Renal pelvis (tissue), 12 donors: ENCODE measurements at places on chromosomes 16 and 17.

- no peak for DNase-seq
Observed at GRCh38 chr17:59287452-59287851, 44.0 kb upstream of the YPEL2 start.

GRCh38 chr16:31356566-31357323, 1.8 kb downstream of the ITGAX start:
- DNase-seq = no peak

DNA sequence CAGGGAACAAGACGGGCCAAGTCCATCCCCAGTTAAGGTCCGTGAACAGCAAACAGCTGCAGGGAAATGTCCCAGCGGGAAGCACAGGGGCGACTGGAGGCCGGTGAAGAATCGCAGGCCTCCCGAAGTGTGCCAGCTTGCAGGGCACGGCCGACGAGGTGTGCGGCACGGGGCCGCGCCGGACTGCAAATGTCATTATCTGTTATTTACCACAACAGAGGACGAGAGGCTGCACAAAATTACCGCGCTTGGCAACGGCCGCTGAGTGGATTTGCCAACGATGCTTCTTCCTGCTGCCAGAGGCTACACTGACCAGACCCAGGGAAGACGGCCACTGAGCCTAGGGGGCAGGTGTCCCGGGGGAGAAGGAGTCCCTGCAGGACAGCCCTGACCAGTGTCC, 53.1 kb downstream of the RPH3AL start:
- no peak for DNase-seq

DNA sequence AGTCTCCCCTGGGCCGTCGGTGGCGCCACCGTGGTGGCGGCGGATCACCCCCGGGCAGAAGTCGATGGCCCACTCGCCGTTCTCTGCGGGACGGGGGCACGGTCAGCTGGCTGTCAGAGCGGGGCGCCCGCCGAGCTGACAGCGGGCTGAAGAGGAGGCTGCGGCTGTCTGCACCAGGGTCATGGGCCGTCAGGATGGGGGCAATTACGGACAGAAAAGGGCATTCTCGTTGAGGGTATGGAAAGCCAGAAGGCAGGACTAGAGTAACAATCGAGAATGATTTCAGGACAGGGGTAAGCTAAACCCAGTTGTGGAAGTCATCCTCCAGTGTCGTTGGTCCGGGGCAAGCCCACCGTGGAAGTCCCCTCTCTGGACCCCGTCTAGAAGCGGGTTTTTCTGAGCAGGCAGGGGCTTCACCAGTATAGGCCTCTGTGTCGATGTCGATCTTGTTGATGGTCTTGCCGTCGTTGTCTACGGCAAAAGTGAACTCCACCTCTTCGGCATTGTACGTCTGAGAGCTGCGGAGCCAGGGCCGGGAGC, 1.7 kb downstream of the CHRNE start:
- no peak for DNase-seq

GRCh38 chr17:58947824-58948223, 158.9 kb downstream of the TRIM37 start:
- DNase-seq = no peak

GRCh38 chr17:43880420-43880991, 26.8 kb downstream of the MPP2 start:
- DNase-seq = peak; percentile 72

- DNase-seq = no peak
Observed at GRCh38 chr17:7326186-7326585, 2.9 kb downstream of the NEURL4 start.

GRCh38 chr16:85137323-85138072, 25.2 kb upstream of the CIBAR2 start:
- peak; percentile 82 for DNase-seq

DNA sequence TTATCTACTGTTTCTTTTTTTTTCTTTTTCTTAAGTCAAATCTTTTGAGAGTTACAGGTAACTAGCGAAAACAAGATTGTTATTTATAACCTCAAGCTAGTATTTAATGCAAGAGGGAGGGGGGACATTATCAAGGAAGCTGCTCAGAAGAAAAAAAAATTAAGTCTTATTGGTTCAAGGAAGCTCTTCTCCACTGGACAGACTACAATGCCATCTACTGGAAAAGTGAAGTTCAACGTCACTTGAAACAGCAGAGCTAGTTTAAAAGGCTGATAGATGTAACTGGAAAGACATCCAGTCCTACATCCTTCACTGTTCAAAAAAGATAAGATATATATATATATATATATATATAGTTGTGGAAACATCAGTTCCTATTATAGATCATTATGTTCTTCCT, 418.0 kb upstream of the PSMD7 start:
- peak; percentile 62 for DNase-seq

GRCh38 chr17:63275971-63276745, 169.9 kb downstream of the CYB561 start:
- no peak for DNase-seq

DNA sequence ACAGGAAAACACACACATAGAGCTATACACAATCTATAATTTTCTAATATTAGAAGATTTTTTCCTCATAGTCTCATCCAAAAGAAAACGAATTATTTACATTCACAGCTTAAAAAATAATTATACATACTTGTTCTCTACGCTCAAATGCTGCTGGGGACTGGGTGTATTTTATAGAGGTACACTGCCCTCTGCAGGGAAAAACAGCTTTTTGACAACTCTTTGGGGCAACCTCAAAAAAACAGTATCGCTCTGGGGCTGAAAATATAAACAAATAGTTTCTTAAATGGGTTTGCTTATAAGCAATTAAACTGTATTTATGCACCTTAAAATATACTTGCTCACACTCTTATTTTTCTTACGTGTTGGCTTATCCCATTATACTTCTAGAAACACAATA, 261.8 kb upstream of the PSMD7 start:
- no peak for DNase-seq

GRCh38 chr17:49928837-49929475, 40.0 kb upstream of the DLX4 start:
- no peak for DNase-seq

DNA sequence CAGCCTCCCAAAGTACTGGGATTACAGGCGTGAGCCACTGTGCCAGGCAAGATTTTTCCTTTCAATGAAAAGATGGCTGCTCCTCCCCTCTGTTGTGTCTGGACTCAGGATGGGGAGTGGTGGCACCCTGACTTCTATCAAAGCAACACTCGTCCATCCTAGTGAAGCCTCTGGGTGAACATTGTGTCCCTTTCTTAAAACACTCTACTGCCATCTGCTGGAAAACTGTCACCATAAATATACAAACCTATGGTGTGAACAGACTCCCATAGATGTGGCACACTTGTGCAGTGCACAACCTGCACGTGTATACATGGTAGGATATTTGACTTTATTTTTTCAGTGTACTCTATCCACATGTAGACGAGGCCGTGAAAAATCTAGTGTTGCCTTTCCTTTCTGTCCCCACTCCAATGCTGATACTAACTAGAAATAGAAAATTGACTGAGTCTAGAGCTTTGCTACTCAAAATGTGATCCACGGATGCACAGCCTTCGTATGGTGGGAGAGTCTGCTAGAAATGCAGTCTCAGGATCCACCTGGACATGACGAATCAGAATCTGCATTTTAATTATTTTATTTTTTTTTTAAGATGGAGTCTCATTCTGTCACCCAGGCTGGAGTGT, 55.9 kb upstream of the PLCG2 start:
- peak; percentile 84 for DNase-seq

GRCh38 chr16:50747207-50747956, 5.5 kb downstream of the CYLD start:
- DNase-seq = peak; percentile 50

GRCh38 chr16:81384006-81384405, 60.6 kb upstream of the CMIP start:
- peak; percentile 29 for DNase-seq

DNA sequence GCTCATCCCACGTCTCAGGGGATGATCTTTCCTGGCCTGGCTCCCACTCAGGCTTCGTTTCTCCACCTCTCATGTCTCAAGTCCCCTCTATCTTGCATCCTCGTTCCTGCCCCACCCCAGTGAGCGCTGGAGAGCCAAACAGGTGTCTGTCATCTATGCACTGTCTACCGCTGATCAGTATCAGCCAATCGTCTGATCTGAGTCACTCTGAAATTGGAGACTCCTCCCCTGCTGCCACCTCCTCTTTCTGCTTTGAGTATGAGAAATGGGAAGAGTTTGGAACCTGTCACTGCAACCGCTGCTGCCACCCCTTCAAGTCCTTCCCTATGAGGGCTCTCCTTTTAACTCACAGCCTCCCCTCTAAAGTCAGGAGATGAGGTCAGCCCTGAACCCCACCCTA, 28.0 kb downstream of the FZD2 start:
- no peak for DNase-seq

DNA sequence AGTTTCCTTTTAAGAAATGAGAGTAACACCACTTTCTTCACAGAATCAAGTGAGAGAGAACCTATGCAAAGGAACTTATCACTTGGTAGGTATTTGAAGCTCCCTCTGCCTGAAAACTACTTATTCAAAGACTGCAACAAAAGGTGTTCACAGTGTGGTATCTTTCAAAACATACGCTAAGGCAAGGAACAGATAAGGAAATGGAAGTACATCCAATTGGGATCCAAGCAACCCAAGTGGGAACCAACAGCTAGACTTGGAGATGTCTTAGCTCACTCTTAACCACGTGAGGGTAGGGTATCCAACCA, 431 bp upstream of the PPM1E start:
- no peak for DNase-seq

GRCh38 chr17:82438401-82439193, 12.0 kb downstream of the CYBC1 start:
- DNase-seq = no peak

GRCh38 chr16:79286646-79287423, 313.7 kb downstream of the MAF start:
- DNase-seq = no peak

GRCh38 chr17:76277300-76278267, 12.4 kb downstream of the UBALD2 start:
- DNase-seq = no peak

DNA sequence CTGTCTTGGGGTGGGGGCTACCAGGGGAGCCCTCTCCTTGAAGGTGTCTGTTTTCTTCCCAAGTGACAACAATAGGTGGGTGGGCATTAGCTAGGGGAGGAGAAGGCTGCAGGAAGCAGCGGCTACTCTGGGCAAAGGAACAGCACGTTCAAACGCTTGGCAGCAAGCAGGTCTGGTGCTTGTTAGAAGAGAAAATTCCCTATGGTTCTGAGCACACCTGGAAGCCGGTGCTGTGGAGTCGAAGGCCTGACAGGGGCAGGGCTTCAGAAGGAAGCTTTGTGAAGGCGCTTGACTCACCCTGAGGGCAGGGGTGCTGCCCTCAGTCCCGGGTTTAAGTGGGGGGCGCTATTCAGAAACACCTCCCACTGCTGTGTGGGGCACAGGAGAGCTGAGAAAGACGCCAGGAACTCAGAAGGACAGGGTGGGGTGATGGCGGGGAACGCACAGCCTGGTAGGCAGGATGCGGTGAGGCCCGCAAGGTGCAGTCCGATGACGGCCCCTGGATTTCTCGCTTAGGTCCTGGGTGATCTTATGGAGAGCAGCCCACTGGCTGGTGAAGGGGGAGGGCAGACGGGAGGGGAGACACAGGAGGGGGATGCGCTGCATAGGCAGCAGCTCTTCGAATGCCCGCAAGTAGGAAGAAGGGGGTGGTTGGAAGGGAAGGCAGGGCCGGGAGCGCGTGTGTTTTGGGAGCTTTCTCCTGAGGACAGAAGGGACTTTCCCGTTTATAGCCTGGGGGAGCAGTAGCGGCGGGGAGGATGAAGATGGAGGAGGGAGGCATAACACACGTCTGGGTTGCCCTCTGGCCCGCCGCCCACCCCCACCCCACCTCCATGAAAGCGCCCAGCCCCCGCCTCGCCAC, 3.2 kb downstream of the GJD3 start:
- DNase-seq = no peak

DNA sequence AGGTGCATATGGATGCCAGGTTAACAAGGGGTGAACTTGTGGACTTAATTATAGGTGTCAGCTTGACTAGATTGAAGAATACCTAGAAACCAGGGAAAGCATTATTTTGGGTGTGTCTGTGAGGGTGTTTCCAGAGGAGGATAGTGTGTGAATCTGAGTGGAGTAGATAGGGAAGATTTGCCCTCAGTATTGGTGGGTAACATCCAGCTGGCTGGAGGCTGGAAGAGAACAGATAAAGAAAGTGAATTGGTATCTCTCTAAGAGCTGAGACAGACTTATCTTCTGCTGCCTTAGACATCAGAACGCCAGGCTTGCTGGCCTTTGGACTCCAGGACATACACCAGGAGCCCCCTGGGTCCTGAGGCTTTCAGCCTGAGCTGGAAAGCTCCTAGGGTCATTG, 75.2 kb downstream of the CDRT15 start:
- no peak for DNase-seq

DNA sequence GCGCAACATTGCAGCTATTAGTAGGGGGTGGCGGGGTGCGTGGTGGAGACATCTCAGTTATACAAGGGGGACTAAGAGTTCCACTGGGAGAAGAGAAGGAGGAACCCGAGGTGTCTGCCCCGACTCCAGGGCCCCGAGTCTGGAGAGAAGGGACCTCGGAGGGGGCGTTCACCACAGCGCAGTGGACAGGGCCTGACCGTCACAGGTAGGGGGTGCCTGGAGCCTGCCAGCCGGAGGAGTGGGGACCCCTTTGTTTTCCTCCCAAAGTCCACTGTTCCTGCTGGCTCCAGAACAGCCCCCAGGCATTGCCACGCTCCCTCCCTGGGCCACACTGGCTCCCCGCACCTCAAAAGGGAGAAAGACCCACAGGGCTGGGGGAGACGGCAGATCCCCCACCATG, 175.9 kb upstream of the TNRC6C start:
- DNase-seq = no peak

- DNase-seq = peak; percentile 58
Observed at GRCh38 chr16:87178977-87179376, 138.2 kb downstream of the C16orf95 start.

- no peak for DNase-seq
Observed at GRCh38 chr17:20706751-20707373, 127.3 kb downstream of the CDRT15L2 start.

DNA sequence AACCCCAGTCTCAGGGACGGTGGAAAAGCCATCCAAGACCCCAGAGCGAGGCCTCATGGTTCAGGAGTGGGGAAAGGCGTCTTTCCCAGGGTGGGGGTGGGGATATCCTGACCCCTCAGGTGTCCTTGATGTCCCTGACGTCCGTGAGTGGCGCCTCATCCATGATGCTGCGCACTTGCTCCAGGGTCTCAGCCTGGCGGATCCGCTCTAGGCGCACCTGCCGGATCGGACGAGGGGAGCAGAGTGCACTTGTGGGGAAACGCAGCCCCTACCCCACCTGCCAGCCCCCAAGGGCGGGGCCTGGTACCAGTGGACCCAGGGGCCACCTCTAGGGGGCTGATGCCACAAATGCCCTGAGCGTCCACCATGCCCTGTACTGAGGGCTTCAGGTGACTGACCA, 20.2 kb downstream of the RABEP2 start:
- no peak for DNase-seq

- DNase-seq = no peak
Observed at GRCh38 chr16:80806289-80806688, 1.9 kb upstream of the CDYL2 start.

- no peak for DNase-seq
Observed at GRCh38 chr16:88570691-88571092, 489 bp downstream of the ZC3H18 start.
